NCI-H2081 (cell line): ENCODE measurements at places on chromosomes 3 and 15.

- DNase-seq = no peak
Observed at GRCh38 chr3:17765819-17766472, 23.5 kb upstream of the TBC1D5 start.

- no peak for DNase-seq
Observed at GRCh38 chr3:114336122-114336697, 42.4 kb downstream of the TIGIT start.

- DNase-seq = no peak
Observed at GRCh38 chr3:10762116-10762515, 53.9 kb upstream of the SLC6A11 start.

DNA sequence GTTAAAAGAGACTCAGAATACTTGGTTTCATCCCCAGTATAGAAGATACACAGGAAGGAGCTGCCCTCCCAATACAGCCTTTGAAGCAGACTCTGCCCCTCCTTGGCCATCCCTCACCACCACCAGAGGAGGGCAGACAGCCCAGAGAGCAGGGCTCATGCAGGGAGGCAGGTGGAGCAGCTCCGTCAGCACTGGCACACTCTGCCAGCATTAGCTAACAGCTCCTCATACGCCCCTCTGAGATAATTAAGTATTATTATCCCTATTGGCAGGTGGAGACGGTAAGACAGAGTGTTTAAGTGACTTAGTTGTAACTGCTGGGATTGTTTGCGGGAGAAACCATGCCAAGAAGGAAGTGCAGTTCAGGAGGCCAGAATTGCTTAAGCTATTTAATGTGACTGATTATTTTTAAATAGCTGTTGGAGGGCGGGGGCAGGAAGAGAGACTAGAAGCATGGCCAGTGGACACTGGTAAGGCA lies 434.0 kb downstream of the EPHB1 start:
- peak; percentile 99 for DNase-seq

DNA sequence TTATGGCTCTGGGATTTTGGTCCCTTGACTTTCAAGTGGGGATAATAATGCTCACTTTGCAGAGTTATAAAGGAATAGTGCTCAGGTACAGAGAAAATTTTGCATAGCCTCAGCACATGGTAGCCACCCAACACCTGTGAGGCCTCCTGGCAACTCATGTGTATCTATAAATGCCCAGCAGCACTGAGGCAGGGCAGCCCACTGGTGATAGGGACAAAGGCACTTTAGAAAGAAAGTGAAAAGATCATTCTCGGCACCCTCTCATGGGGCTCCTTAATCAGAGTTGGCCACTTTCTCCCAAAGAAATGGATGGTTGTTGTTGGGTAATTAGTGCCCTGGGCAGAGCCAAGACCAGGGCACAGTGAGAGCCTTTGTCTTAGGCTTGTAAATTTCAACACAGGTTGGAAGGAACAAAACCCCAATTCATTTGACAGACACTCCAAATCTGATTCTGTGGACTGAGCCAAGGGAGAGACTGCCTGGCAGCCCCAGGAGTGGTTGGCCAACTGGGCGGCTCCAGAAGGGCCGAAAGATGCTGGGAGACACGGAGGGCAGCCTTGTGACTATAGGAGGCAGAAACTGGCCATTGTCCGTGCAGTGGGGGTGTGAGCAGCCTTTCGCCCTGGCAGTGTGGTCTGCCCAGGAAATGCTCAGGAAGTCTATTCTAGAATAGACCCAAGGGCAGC lies 213.2 kb upstream of the RGMA start:
- DNase-seq = no peak

DNA sequence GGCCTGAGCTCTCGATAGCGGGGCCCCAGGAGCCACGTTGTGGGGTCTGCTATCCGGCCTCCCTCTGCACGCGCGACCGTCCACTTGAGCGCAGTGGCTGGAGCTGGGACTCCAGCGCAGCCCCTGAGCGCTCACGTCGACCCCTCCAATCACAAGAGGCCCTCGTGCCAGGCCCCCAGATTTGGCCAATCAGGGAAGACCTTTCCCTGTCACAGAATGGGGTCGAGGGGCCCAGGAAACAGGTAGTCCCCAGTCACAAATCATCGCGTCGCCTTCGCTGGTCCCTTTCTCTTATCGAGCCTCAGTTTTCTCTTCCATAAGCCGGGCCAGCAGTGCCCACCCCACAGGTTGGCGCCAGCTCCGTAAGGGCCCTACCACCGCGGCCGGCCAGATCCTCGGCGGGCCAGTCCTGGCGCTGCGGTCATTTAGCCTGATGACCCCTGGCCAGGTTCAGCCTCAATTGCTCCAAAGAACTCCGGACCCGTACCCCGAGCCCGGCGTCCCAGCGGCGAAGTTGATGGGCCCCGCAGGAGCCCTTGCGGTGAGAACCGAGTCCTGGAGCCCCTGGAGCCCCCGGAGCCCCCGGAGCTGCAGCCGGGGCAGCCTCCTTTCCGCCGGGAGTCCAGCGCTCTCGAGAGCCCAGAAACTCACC lies 435 bp downstream of the ALDH1L1 start:
- DNase-seq = no peak

DNA sequence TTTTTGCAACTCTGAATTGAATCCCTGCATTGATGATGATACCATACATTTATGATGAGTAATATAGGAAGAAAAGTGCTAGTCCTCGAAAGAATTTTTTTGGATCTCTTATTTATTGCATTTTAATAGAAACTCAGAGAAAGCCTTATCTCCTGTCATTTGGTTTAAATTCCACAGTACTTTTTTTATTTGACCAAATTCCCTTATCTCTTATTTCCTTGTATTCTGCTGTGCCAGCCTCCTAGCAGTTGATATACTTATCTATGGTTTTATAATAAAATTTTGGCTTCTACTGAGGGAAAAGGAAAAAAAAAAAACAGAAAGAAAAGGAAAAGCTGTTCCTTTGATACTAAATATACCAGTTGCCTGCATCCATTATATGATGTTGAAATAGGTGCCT lies 535.1 kb upstream of the NR2F2 start:
- DNase-seq = no peak

GRCh38 chr3:78258798-78259197 lies 1218.9 kb downstream of the ROBO2 start:
- DNase-seq = no peak

DNA sequence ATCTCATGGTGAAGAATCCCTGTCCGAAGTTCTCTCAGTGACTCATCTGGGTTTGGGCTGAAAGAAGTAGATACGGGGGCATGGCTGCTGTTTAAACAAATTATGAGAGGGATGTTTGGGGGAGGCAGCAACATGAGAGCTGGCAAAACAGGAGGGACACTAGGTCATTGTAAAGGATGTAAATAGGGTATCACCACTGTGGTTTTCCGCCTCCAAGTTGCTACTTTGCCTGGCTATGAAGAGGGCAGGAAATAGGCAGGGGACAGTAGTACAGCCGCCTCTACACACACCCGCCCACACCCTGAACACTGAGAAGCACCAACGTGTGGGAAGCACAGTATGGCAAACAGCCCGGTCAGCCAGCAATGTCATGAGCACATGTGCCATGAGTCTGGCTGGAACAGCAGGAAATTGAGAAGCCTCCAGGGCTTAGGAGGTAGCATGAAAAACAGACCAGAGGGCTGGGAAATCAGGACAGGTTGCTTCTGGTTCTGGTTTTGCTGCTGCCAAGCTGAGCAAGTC lies 17.1 kb downstream of the HEXA start:
- no peak for DNase-seq

GRCh38 chr3:29281344-29282241 lies 722 bp downstream of the RBMS3 start:
- DNase-seq = no peak

- no peak for DNase-seq
Observed at GRCh38 chr15:69066007-69066995, 51.8 kb downstream of the NOX5 start.

GRCh38 chr15:93138681-93139250 lies 49.8 kb upstream of the RGMA start:
- no peak for DNase-seq

- DNase-seq = no peak
Observed at GRCh38 chr3:172070269-172070668, 30.9 kb downstream of the FNDC3B start.

GRCh38 chr3:150823277-150823676 lies 60.3 kb upstream of the SIAH2 start:
- no peak for DNase-seq

- no peak for DNase-seq
Observed at GRCh38 chr15:75796321-75796720, 46.9 kb upstream of the UBE2Q2 start.

- no peak for DNase-seq
Observed at GRCh38 chr3:30775040-30775439, 119.4 kb downstream of the GADL1 start.

DNA sequence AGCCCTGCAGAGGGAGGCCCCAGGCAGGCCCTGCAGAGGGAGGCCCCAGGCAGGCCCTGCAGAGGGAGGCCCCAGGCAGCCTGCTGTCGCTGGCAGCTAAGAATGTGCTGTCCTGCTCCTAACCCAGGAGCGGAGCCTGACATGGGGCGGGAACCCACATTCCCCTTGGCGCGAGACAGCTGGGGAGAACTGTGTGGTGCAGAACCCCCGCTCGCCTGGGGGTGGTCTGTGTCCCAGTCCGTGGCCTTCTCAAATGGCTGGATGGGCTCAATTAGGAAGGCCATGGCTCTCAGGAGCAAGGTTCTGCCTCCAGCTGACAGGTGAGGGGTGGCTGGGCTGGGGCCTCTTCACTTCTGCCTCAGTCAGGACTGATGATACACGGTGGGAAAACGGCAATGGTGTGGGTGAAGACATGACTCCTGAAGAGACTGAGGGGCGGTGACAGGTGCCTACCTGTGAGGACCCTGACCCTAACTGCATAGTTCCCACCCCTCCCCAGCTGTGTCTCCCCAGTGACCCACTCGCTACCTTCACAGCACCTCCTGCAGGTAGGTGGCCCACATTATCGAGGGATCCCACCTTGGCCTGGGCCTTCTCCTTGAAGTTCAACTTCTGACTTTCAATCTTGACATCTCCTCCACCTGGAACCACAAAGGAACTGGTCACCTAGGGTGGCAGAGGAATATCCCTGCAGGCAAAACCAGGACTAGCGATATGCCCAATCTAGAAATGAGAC lies 52.0 kb downstream of the DHX30 start:
- no peak for DNase-seq

- no peak for DNase-seq
Observed at GRCh38 chr3:127106053-127106452, 86.9 kb upstream of the PRR23E start.

DNA sequence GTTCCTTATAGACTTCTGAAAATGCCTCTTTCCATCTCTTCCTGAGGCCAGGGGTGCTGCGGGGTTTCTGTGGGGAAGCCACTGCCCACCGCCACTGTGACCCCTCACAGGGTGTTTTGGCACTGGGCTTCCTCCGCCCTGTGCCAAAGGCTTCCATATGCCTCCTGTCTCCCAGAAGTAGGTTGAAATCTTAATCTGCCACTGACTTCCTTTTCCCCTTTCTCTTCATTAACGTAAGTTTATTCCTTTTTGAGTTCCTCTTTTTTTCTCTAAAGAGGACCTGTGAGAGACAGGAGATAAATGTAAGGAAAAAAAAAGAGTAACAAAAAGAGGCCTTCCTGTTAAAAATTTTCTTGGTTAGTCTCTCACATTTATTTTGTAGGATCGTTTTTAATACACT lies 220.5 kb downstream of the CTNNB1 start:
- DNase-seq = no peak

- DNase-seq = no peak
Observed at GRCh38 chr15:38084289-38084688, 149.8 kb downstream of the TMCO5A start.

DNA sequence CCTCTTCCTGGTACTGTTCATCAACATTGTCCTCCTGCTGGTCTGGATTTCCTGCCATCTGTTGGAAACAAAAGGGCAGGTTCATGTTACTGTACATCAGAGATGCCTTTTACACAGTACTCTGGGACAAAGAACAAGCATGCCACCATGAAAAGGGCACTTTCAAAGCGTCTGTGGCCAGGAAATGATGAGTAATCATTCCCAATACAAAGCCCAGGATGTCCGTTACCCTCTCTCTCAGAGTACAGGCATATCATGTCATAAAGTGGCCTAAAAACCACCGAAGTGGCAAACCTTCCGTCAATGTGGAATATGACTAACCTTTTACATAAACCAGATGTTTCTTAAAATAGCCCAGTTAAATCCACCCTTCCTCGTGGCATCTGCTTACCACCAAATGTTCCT lies 71.2 kb downstream of the GOLIM4 start:
- peak; percentile 97 for DNase-seq

DNA sequence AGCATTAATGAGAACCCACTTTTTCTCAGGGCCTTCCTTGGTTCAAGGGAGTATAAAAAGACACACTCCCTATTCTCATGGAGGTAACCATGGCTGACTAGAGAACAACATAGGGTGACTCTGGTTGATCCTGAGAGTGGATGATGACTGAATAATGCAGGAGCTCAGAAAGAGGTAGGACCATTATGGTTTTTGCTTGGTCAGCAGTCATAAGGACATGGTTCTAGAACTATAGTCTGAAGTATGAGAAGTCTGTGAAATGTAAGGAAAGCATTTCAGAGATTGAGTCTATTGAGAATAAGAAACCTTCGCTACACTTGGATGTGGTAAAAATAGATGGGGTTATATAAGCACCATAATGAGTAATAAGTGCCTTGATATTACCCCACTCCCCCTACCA lies 184.1 kb upstream of the GPR149 start:
- no peak for DNase-seq

GRCh38 chr3:13023235-13023970 lies 49.8 kb downstream of the IQSEC1 start:
- no peak for DNase-seq

- no peak for DNase-seq
Observed at GRCh38 chr3:120683671-120684301, 1.7 kb upstream of the HGD start.

DNA sequence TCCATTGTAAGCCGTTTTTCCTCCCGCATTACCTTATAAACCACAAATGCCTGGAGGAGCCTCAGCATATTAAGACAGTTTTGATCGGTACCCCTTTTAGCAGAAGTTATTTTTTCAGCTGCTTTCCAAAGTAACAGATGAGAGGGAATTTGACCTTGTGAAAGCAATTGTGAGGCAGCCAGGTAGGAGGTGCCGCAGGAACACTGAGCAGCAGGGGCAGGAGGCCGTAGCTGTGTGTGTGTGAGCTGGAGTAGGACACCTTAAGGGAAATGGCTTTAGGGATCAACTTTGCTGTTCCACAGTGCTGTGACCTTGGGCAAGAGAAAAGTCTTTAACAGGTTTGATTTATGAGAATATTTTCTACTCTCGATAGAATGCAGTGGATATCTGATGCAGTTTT lies 482.1 kb downstream of the IL5RA start:
- no peak for DNase-seq

DNA sequence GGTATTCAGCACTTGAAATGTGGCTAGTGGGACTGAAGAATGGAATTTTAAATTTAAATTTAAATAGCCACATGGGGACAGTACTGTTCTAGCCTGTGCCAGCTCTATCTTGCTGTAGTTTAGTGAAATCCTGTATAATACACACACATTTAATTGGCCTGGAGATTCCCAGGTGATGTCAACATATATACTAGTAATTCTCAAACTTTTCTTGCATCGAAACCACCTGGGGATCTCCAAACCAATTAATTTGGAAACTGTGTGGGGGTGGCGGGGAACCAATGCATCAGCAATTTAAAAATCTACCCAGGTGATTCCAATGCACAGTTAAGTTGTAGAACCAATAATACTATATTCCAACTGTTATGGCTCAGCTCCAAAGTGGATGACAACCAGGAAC lies 228.9 kb upstream of the MRPL3 start:
- no peak for DNase-seq

- no peak for DNase-seq
Observed at GRCh38 chr15:53031469-53031868, 241.3 kb upstream of the ONECUT1 start.
